Kidney (tissue), 22 donors: ENCODE measurements at places on chromosomes 16 and 17. TPM values are rescaled to one million over a fixed set of nuclear protein-coding genes. Genes with fewer than 3 reads are reported as not detected.
A peak's percentile ranks its signal among the peaks of the same experiment; 100 is the strongest.

GRCh38 chr16:5042574-5043171 lies 8.9 kb upstream of the NAGPA start:
- peaks cover 3% of the 10 kb centered on the region for H3K36me3 ChIP-seq
- no peak for DNase-seq
- no peaks in the 10 kb centered on the region for H3K4me1 ChIP-seq

The TMEM98 gene
- total RNA-seq = 57.1 TPM

- no peak overlapping the region for H3K27ac ChIP-seq
- peaks cover 12% of the 10 kb centered on the region for H3K4me1 ChIP-seq
- no peaks in the 10 kb centered on the region for H3K27me3 ChIP-seq
- no peak for DNase-seq
Observed at GRCh38 chr16:84141143-84141670, 3.8 kb downstream of the HSDL1 start.

DNA sequence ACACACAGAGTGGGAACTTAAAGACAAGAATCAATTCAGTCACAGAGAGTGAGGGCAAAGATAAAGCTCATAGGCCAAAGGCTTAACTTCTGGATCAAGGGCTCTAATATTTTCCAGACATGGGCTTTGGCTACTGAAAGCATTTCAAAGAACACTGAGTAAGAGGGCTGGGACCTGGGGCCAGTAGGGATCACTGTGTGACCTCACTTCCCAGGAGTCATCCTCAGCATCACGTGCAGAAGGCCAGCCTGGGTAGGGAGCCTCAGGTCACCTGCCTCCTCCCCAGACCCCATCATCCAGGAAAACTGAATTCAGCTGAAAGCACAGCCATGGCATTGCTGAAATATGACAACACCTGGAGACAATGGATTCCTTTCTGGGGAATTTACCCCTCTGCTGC lies 163.5 kb downstream of the RAB11FIP4 start:
- no peak overlapping the region for H3K4me3 ChIP-seq
- no peak overlapping the region for H3K27ac ChIP-seq
- no peaks in the 10 kb centered on the region for H3K27me3 ChIP-seq
- no peaks in the 10 kb centered on the region for H3K36me3 ChIP-seq
- no peak for DNase-seq
- peaks cover 3% of the 10 kb centered on the region for H3K4me1 ChIP-seq

GRCh38 chr17:49944273-49944870 lies 24.6 kb upstream of the DLX4 start:
- DNase-seq = peak; percentile 70
- no peaks in the 10 kb centered on the region for H3K4me1 ChIP-seq
- no peaks in the 10 kb centered on the region for H3K27me3 ChIP-seq

DNA sequence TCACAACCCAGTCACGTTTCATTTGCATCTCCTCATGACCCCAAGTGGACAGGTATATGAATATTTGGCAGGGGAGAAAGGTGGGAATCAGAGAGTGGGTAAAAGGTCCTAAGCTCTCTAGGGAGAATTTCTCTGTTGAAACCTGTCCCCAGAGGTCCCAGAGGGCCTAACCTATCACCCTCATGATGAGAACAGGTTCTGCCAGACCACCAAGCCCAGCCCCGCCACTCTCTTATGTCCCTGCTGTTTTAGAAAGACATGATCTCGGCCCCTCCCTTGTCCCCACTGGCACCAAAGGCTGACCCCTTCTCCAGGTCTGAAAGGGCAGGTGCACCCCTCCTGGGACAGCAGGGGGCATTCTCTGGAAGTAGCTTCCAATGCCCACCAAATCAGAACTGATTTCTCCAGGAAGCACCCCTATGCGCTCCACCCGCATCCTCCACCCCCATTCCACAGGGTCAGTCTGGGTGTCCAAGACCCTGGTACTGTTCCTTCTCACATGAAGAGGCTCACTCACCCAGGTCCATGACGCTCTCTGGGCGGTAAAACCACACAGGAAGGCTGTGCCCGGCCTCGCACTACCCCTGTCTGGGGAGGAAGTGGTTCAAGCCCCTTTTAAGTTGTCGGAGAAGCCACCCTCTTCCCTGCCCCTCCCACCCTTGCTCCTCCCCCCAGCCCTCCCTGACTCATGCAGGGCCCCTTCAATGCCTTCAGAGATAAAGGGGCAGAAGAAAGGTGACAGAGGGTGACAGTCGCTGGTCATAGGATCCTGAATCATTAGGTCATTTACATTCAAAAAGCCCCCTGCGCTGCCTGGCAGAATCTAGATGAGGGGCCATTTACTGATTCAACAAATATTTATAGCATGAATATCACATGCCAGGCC lies at the start of gene CCR7:
Gene CCR7, minus strand, starts transcription at position 590 of the 886 bp plus-strand sequence. Its CDS starts 63 bp downstream, at position 527.
- no peak within 1 kb of the TSS for H3K27ac ChIP-seq
- no peaks in the 10 kb centered on the region for H3K36me3 ChIP-seq
- H3K4me3 ChIP-seq = no peak within 1 kb of the TSS
- H3K27me3 ChIP-seq = no peaks in the 10 kb centered on the region

The KRT31 gene
- not detected for total RNA-seq

- no peaks in the 10 kb centered on the region for H3K36me3 ChIP-seq
- H3K27ac ChIP-seq = no peak overlapping the region
- H3K4me1 ChIP-seq = no peaks in the 10 kb centered on the region
- peaks cover 3% of the 10 kb centered on the region for H3K27me3 ChIP-seq
- no peak overlapping the region for H3K4me3 ChIP-seq
Observed at GRCh38 chr16:55661941-55662643, 6.3 kb downstream of the SLC6A2 start.

- no peak overlapping the region for H3K27ac ChIP-seq
- no peak for DNase-seq
- no peaks in the 10 kb centered on the region for H3K27me3 ChIP-seq
- no peak overlapping the region for H3K4me3 ChIP-seq
- no peaks in the 10 kb centered on the region for H3K36me3 ChIP-seq
Observed at GRCh38 chr17:60110586-60110985, 31.9 kb upstream of the HEATR6 start.

The MT1A gene
- total RNA-seq = 19.8 TPM

The SPATA22 gene
- 0.31 TPM for total RNA-seq

The VWA3A gene
- total RNA-seq = 0.76 TPM
